HFFc6 (cell line): ENCODE measurements at places on chromosomes 1 and 21. TPM values are rescaled to one million over a fixed set of nuclear protein-coding genes. Genes with fewer than 3 reads are reported as not detected.

The LINGO4 gene
- total RNA-seq: not detected in 3 replicates

The GBP7 gene
- not detected in 2 replicates for total RNA-seq

The NBPF10 gene
- 2.0 to 2.9 TPM (median 2.4 TPM) in 3 replicates for total RNA-seq

The LEFTY1 gene
- total RNA-seq: not detected in 3 replicates

The F13B gene
- total RNA-seq: not detected in 3 replicates

The KRTAP12-2 gene
- not detected in 3 replicates for total RNA-seq
